ENCODE measurements at places on chromosomes 13 and 19. TPM values are rescaled to one million over a fixed set of nuclear protein-coding genes. Genes with fewer than 3 reads are reported as not detected.
A peak's percentile ranks its signal among the peaks of the same experiment; 100 is the strongest.

- no peak for DNase-seq
Measured at GRCh38 chr13:36778083-36778671, 40.8 kb upstream of the RFXAP start.

Gene TEX26
- 4.0 TPM for polyA plus RNA-seq

- no peak for DNase-seq
Measured at GRCh38 chr19:799076-799881, 2.0 kb downstream of the PTBP1 start.

Gene FFAR3
- polyA plus RNA-seq = not detected

- DNase-seq = no peak
Measured at GRCh38 chr13:80342471-80343371, 1.8 kb upstream of the SPRY2 start.

Gene EBI3
- polyA plus RNA-seq = 0.89 TPM

Gene ZNF835
- polyA plus RNA-seq = 6.6 TPM

- no peak for DNase-seq
Measured at GRCh38 chr19:47713046-47714021, at the start of gene EHD2. Gene EHD2 (plus strand): TSS chr19:47713422. CDS start chr19:47716613, 3,191 bp downstream.

DNA sequence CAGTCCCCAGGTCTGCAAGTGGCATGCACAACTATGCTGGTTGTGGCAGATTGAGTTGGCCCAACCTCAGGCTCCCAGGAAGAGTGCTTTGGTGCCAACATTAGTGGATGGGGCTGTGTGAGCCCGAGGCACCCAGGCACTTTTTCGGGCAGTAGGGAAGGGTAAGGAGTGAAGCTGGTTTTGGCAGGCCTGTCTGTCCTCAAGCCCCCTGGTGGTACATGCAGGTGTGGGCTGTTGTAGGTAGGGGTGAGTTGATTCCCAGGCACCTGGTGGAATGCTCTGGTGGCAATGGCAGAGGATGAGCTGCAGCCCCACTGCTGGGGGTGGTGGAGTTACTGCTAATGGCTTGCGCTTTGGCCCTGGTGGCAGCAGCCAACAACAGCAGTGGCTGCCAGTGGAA, 723.7 kb upstream of the SLITRK1 start:
- DNase-seq = no peak

DNA sequence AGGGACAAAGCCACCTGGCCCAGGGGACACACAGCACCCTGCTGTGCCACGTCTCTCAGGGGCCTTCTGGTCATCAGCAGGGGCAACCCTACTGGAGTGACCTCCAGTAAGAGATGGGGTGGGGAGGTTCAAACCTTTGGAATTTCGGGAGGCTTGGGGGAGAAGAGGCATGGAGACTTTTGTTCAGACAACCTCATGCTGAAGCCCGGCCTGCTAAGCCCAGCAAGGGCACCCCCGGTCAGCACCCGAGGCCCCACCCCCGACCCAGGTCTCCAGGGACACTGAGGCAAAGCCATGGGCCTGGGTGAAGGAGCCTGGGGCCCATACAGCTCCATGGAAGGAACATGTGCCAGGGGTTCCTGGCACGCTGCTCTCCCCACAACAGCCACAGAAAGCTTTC, 23.3 kb downstream of the ZNF787 start:
- no peak for DNase-seq

Gene SMIM17
- polyA plus RNA-seq = 54.3 TPM

GRCh38 chr13:23357349-23357748, 76.2 kb downstream of the SACS start:
- DNase-seq = no peak

- no peak for DNase-seq
Measured at GRCh38 chr13:105219651-105220050, 1315.8 kb downstream of the EFNB2 start.

GRCh38 chr19:3721131-3721886, 13.1 kb downstream of the TJP3 start:
- no peak for DNase-seq

Gene PSG6
- not detected for polyA plus RNA-seq

Gene ZNF534
- polyA plus RNA-seq = 1.2 TPM

- DNase-seq = no peak
Measured at GRCh38 chr13:98586400-98587345, 9.8 kb upstream of the STK24 start.

Gene KIR2DL1
- polyA plus RNA-seq = not detected

Gene CSNK1G2
- 54.4 TPM for polyA plus RNA-seq

DNA sequence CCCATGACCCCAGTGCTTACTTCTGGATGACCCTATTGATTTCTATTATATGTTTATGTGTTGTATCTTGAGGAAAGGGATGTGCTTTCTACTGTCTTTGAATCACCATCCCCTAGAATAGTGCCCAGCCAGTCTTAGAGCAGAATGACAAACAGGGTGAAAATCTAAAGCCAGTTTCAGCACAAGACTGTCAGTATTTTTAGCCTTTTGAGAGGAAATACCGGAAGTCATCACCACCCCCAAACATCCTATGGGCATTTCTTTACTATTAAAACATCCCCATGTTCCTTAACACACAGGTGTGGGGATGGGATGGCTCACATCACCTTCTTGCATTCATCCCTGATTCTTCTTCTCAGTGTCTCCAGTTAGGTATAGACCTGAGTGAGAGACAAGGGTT, 52.1 kb upstream of the UBE2L5 start:
- no peak for DNase-seq

GRCh38 chr19:35425682-35426081, 22.4 kb upstream of the FFAR2 start:
- DNase-seq = no peak

GRCh38 chr13:72932250-72932649, 126.6 kb upstream of the KLF5 start:
- DNase-seq = no peak

GRCh38 chr19:44747739-44748425, 626 bp upstream of the BCL3 start:
- no peak for DNase-seq

Gene BORA
- polyA plus RNA-seq = 4.4 TPM

DNA sequence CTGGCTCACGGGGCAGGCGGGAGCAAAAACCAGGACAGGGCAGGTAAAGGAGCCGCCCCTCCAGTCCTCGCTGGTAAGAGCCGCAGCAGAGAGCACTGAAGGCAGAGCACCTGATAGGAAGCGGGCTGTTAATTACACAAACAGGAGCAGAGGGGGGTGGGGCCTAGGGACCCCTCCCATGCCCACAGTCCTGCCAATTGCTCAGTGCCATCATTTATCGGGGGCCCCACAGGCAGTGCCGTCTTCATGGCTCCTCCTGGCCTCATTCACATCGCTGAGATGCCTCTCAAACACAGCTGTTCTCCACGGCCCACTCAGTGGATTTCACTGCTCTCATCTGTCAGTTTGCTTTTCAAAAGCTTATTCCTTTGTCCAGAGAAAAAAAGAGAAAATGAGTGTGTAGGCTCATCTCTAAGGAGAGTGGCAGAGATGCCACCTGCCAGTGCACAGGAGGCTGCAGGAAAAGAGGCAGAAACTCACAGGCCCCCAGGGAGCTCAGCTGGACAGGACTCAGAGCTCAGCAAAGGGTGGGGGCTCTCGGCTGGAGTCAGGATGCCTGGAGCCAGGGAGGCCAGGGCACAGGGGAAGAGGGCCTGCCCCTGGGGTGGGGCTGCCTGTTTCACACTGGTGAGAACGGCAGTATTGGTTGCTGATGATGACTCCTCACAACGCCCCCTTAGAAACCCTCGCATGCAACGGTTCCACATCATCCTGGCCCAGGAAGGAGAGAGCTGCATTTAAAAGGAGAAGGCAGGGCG, 174.6 kb downstream of the COL4A1 start:
- no peak for DNase-seq

GRCh38 chr19:3033595-3034405, 4.7 kb upstream of the TLE2 start:
- DNase-seq = no peak

GRCh38 chr19:40390084-40390742, at the start of gene HIPK4:
Gene HIPK4 (minus strand): TSS chr19:40390181. CDS start chr19:40389902, 279 bp downstream.
- no peak for DNase-seq

GRCh38 chr13:26529441-26529840, 28.0 kb upstream of the WASF3 start:
- DNase-seq = peak; percentile 47

DNA sequence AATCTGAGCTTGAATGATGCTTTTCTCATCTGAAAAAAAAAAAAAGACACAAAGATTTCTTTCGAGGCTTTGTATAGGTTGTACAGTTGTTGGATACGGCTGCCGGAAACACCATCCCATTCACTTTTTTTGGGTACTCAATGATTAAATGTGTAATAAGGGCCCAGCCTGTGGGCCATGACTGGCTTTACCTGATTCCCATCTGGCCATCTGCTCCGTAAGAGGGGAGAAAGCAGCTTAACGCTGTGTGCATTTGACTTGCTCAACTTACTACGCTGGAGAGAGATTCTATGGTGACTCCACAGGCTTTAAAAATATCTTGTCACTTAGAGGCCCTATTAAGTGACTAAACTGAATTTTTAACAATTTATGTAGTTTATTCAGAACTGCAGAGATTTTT, 731 bp downstream of the ZNF558 start:
- DNase-seq = no peak
